ENCODE measurements at places on chromosomes 7 and 10.

- DNase-seq: no peak
Observed at GRCh38 chr7:119945822-119946221, 327.2 kb upstream of the KCND2 start.

DNA sequence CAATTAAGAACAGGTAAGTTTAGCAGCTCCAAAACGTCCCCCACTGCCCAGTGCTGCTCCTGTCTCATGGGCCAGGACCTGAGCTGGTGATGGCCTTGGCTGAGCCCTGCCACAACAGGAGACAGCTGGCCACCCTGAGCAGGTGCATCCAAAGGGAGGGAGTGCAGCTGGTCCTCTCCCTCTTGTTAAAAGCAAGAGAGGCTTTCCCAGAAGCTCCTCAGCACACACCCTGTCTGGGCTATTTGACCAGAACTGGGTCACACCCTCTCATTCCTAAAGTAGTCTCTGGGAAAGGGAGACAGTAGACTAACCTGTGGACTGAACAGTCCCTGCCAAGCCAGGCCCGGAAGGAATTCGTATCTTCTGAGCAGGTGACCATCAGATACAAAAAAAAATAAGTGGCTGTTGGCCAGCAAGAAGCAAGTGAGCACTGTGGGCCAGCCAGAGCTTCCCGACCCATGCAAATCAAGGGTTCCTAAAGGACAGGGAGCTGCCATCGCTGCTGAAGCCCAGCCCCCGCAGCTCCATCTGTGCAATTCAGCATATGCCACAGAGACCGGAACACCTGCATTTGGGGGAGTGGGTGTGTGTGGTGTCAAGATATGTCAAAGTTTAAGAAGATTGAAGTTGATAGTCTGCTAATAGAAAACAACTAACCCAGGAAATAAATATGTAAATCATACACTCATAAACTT lies 2.1 kb upstream of the TMEM72 start:
- DNase-seq: no peak

DNA sequence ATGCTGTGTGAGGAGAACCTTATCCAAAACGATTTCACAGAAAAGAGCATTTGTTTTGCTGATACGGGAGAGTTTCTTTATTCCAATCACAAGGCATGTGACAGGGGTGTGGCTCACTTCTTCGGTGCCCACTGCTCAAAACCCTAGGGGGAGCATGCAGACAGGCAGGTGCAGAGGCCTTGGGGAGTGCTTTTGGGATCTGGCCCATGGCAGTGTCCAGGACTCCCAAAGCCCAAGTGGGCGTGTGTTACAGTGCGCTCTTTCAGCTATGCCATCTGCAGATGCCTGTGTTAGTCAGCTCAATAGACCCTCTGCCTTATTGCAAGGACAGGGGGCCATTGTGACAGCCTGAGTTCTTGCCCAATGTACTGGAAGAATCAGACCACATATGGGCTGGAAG lies 94.8 kb downstream of the CSTF2T start:
- DNase-seq: no peak

DNA sequence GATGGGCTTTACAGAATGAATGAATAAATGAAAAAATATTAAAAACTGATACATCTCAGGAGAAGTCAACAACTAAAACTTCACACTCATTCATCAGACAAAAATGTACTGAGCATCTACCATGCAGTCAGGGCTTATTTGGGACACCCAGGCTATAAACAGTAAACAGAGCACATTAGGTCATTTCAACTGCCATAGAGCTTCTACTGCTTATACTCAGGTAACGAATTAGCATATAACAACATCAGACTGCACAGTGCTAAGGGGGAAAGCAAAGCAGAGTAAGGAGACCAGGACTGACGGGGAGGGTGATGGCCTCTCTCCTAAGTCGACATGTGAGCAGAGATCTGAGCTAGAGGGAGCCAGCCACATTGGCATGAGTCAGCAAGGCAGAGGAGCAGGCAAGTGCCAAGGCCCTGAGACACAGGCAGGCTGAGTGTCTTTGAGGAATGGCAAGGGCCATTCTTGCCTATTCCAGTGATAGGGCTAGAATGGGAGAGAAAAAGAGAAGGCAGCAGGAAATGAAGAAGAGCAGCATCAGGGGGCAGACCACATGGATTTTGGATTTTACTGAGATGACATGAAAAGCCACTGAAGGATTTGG lies 528.9 kb downstream of the PARD3 start:
- DNase-seq: no peak

DNA sequence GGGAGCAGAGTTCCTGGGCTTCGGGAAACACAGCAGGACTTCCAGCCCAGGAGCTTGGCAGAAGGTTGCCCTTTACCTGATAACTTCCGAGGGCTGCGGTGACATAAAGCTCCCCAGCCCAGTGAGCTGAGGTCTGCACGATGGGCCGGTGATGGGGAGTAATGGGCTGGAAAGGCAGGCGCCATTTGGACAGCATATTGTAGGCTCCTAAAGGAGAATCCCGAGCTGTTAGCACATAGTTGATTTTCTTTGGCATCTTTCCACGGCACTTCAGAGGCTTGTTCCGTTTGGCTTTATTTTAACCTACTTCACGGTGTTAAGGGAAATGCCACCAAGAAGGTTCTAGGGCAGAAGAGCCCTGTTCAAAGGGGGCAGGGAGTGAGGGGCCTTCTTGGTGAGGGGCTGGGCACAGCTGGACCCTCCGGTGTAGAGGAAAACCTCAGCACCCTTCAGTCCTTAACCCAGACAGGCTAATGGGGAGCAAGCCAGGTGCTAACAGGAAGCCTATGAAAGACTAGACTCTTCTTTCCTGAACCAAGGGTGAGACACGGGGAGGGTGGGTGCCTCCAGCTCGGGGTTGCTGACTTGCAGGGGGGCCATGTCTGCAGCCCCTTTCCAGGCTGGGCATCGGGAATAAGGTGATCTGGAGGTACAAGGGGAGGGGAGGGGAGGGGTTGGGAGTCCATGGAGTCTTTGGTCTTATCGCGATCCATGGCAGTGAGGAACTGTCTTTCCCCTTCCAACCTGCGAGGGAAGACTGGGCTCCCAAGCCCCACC lies 347.7 kb downstream of the GLRX3 start:
- DNase-seq: no peak

- no peak for DNase-seq
Observed at GRCh38 chr10:75733135-75733890, 301.9 kb downstream of the LRMDA start.

GRCh38 chr10:14454629-14455028 lies 123.9 kb upstream of the FRMD4A start:
- DNase-seq: no peak

GRCh38 chr7:130611218-130611617 lies 57.3 kb downstream of the COPG2 start:
- DNase-seq: no peak

- DNase-seq: no peak
Observed at GRCh38 chr10:51907361-51907760, 208.0 kb upstream of the CSTF2T start.

- no peak for DNase-seq
Observed at GRCh38 chr7:47967708-47968107, 11.7 kb downstream of the HUS1 start.

GRCh38 chr7:151251689-151252560 lies 3.4 kb upstream of the SMARCD3 start:
- DNase-seq: no peak

DNA sequence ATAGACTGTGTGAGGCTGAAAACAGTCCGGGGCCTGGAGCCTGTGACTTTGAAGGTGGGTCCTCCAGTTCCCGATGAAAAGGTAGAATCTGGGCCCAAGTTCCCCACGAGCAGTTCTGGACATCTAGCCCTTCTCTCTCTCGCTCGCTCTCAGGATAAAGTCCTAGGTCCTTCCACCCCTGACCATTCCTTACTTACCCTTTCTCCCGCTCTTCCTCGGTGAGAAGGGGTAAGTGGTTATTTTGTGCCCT lies 713 bp downstream of the IMMP2L start:
- no peak for DNase-seq

GRCh38 chr7:70597066-70597465 lies 534.9 kb upstream of the GALNT17 start:
- no peak for DNase-seq

DNA sequence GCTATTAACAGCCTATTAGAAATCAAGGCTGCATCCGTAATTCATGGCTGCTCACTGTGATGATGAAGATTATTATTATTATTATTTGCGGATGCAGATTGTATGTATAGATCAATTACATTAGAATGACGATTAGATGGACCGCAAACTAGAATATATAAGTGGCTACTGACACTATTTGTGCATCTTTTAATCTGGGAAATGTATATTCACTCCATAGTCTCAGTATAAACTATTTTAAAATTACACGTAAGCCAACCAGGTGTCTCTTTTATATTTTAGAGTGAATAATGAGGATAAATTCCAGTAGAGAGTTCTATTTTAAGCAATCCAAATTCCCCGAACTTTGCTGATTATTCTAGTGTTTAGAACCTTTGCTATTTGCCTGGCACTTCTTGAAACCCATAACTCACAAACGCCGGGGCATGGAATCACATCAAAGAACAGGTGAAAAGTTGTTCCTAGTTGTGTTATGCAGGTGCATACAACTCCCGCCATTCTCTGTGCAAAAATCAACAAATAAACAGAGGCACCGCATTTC lies 509 bp upstream of the ING3 start:
- DNase-seq: no peak

DNA sequence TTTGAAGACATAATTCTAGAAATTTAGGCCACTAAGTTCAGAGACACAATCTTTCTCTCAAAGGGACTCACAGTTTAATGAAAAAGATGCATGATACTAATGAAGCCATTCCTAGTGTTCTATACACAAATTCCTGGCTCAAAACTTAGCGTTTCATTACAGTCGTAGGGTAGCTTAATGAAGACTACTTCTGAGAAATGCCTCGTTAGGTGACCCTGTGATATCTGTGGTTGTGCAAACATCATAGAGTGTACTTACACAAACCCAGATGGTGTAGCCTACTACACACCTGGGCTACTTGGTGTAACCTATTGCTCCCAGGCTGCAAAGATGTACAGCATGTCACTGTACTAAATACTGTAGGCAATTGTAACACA lies 488 bp upstream of the CHCHD3 start:
- DNase-seq: no peak

DNA sequence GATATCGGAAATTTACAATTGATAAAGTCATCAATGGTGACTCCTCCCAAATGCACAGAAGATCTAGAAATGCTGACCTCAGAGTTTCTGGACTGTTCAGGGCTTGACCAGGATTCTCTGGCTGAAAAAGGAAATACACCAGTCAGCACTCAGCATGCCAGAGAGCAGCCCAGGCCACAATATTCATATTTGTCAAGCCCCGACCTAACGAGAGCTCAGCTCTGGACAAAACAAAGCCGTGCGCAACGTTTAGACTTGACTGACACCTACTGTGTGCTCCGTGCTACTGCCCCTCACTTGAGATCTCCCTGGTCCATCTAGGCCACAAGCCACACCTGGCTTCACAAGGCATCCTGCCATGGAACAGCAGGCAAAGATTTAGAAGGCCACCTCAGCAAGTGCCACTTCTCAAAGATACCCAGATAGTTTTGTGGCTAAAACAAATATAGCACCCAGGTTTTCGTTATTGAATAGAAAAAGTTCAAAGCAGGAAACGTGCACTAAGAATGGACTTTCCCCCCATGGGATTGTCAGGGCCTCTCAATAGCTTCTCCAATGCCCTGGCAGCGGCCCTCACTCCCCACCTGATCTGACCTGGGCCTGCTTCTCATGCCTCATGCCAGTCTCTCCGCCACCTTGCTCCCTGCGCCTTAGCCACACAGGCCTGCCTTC lies 218.3 kb downstream of the FAM107B start:
- no peak for DNase-seq
